ENCODE measurements at places on chromosomes 4 and X.

GRCh38 chr4:48129307-48130014 lies 4.6 kb downstream of the TXK start:
- DNase-seq = no peak

GRCh38 chr4:108901291-108901690 lies 138.4 kb upstream of the ETNPPL start:
- DNase-seq = no peak

DNA sequence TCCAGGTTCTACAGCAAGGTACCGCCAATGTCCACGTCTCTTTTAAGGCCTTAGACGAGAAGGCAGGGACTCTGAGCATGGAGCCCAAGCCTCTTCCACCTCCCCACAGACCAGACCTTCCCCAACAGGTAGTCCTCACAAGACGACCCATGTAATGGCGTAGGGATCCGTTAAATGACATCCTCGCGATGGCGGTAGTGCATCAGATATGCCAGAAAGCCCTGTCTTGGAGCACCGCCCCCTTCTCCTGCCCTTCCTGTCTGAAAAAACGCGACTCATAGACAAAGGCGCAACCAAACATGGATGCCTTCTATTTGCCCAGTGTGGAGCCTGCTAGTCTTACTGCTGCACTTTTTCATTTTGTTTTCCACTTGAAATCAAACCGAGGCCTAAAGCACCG lies 185.4 kb downstream of the OR13H1 start:
- DNase-seq = no peak

GRCh38 chrX:48076343-48076742 lies 4.9 kb upstream of the ZNF630 start:
- no peak for DNase-seq

DNA sequence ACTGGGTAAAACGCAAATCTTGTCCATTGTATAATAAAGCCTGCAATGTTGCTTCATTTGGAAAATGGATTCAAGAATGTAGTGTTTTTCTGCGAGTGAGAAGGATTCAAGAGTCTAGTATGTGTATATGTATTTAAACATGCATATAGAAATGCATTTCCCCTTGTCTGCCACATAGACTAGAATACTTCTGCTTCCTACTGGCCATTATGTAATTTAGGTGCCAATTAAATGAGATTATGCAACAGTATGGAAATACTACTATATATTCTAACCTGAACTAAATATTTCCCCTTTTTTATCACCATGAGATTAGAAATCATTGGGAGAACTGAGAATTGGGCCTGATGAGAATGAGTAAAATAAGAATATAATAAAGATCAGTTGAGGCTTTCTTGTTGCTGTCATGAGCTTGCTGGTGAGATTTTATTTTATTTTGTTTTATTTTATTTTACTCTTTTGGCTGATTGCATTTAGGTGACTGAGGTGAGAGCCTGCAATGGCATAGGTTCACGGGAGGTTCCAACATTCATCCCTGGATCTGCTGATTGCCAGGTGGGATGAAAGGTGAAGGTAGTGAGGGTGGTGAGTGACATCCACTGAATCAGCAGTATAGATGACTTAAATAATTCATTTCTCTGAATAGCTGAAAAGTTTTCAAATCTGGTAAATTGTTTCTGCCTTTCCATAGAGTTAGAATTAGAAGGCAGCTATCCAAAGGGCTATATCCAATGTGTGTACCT lies 95.6 kb upstream of the SLC4A4 start:
- DNase-seq = no peak

DNA sequence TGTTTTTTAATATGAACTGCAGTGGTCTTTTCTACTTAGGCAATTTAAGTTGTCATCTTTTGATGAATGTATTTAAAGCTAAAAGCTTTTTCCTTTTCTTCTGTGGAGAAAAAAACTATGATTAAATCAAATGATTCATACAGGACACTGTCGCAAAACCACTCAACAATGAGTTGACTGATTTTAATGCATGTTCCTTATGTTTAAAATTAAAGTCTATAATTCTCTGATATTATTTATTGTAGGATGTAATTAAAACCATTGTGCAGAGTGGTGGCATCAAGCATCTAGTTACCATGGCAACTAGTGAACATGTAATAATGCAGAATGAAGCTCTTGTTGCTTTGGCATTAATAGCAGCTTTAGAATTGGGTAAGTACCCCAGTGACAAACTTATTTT lies 172.5 kb downstream of the RAP1GDS1 start:
- DNase-seq = peak; percentile 18

DNA sequence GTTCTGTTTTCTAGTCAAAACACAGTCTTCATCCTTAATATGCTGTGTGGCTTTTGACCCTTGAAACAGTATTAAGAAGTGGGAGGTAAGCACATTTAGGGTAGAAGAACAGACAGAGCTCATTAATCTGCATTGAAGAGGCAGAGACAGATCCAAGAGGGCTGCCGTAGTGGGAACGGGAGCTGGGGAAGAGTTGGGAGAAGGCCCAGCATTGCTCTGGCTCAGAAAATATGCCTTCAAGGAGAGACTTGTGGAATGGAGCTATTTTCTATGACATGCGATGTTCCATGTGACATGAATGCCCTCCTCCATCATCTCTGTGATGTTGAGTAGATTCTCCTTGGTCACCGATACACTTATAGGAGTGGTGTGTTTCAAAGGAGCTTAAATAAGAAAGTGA lies 273.3 kb upstream of the BOD1L1 start:
- DNase-seq = no peak

- DNase-seq = no peak
Observed at GRCh38 chrX:66622209-66622608, 16.7 kb downstream of the EDA2R start.

DNA sequence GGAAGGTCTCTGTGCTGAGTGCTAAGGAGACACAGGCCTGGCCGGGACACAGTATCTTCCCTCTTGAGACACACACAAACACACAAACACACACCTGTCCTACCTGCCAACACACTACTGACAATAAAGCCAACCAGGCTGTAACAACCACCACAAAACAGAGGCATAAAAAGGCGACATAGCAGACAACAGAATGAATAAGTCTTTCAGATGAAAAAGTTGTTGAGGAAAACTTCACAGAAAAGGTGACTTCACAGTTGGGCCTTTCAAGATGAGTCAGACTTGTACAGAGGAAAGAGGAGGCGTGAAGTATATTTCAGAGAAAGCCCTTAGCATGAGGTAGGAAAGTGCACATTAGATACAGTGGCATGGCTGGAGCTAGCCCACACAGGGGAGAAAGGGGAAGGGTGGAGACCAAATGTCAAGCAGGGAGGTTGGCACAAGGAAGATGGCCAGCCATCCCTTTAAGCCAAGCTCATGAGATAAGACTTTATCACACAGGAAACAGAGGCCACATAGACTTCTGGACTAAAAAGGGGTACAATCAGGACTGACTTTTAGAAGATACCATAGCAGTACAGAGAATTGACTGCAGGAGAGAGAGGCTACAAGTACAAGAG lies 54.0 kb downstream of the SLC9A7 start:
- DNase-seq = no peak

DNA sequence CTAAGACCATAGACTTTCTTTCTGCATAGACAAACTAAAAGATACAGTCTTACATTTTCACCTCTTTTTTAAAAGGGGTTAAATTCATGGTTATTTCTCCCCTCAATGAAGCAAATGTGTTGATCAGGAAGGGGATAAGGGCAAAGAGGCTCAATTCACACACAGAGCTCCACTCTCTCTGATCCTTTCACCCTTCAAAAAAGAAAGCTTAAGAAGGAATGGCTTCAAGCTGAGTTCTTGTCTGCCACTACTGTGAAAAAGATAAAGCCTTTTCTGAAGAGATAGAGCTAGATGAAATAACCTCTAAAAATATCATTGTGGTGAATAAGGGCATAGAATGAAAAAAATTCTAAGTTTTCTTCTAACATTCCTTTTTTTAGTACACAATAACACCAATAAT lies 28.3 kb downstream of the SEPSECS start:
- DNase-seq = no peak

Data from COR-L47 (cell line).